ENCODE measurements at places on chromosomes 2 and 18.

DNA sequence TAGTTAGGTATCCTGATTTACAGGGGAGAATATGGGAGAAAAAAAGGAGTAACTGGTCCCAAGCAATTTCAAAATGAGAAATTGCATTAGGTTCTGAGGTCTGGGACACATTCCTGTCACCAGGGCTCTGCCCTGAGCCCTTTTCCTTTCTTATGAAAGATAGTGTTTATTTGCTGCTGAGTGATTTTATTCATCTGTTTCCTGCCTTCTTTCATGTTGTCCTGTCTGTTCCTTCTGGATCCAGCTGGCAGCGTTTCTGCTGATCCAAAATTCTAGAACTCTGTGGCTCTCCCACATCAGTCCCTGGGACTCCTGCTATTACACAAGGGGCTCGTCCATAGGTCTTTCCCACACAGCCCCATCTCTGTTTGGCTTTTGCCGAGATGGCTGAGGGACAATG lies 519.1 kb upstream of the SALL3 start:
- DNase-seq, result no peak

GRCh38 chr18:45682181-45682580 lies 41.8 kb upstream of the SLC14A1 start:
- no peak for DNase-seq

GRCh38 chr18:10057894-10058791 lies 144.3 kb downstream of the VAPA start:
- DNase-seq, result no peak

DNA sequence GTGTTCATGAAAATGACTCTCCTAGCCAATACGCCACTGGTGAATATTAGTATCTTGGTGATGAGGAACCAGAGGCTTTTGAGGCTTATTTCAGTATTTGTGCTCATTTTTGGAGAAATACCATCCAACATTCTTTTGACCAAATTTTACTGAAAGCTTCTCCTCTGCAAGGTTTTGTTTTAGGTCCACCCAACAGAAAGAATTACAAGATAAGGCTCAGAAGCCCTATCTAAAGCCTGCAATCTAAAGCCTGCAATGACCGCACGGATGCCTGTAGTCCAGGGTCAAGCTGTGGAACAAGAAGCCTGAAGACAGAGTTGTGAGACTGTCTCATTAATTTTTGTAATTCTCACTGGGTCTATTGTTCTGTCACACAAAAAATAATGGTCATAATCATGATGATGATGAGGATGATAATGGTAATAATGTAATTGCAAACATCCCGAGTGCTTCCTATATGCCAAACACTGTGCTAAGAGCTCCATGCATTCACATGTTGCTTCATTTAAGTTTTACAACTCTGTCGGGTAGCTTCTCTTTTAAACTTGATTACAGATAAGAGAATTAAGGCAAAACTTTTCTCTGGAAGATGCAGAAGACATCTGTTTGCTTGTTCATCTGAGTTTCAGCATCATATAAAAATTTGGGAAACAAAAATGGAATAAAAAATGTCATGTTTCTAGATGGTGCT lies 33.2 kb upstream of the NCOA1 start:
- no peak for DNase-seq

GRCh38 chr2:10193851-10194820 lies 71.6 kb downstream of the RRM2 start:
- DNase-seq, result no peak

All from stimulated activated CD4-positive, alpha-beta T cell treated with anti-CD3 and anti-CD28 coated beads, Interleukin-4, amount 100 ng/mL, for 1 hour (primary cell).